GM12878 (cell line): ENCODE measurements at places on chromosomes 1 and 21. TPM values are rescaled to one million over a fixed set of nuclear protein-coding genes. Genes with fewer than 3 reads are reported as not detected.

- DNase-seq, result no peak
These were observed 1.6 kb upstream of the SH3D21 start for GRCh38 chr1:36304521-36304920.

- DNase-seq, result peak; percentile 19
These were observed 83.3 kb upstream of the PGBD5 start for GRCh38 chr1:230509281-230509977.

- DNase-seq, result no peak
These were observed 7.7 kb downstream of the NENF start for GRCh38 chr1:212440419-212440818.

DNA sequence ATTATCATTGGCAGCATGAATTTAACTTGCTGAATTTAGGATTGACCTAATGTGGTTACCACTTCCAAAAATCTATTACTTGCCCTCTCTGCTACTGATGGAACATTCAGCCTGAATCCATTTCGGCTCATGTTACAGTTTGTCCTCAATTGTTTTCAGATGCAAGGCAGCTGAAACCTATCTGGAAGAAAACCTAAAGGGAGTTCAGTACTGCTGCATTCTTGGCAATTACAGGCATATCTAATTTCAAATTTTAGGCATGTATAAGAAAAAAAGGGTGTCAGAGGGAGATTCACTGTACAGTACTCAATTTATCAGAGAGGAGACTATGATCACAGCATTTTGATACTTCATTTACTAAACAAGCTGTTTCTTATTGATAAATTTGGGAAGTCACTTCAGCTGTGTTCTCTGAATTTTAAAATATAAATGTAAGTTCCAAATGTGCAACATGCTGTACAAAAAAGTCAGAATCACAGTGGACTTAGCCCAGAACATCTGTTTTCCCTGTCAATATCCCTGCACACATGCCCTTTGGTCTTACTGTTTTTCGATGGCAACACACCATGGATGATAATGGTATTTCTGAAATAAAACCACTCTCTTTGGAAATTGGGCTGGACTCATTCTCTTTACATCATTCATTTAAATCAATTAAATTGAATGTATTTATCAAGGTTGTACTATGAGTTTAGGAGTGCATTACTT is 651.6 kb upstream of the ADGRL4 start:
- no peak for DNase-seq

- no peak for DNase-seq
These were observed 498.2 kb downstream of the PLPP3 start for GRCh38 chr1:56081173-56081572.

TP73 gene
- 49.6 and 54.2 TPM in 2 replicates for total RNA-seq

GJA8 gene
- total RNA-seq, result not detected in 2 replicates

GRCh38 chr1:213366141-213366831 is 315.2 kb downstream of the RPS6KC1 start:
- no peak for DNase-seq

GIPC2 gene
- 0.08 and 0.11 TPM in 2 replicates for total RNA-seq

DNA sequence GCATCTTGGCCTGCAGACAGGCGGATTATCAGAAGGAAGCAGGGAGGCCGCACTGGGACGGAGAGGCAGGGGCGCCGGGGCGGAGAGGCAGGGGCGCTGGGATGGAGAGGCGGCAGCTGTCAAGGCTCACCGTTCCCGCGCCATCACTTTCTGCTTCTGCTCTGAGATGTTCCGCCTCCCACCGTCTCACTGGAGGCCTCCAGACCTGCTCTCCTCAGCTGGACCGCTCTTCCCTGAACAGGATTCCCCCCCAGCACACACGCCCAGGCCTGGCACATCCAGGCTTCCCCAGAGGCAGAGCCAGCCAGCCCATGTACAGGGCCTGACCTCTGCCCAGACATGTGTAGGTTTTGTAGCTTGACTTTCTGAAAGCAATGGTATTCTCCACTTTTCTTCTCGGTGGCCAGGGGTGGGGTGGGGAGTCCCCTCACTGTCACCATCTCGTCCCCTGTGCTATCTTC is 84.1 kb downstream of the RIPK4 start:
- no peak for DNase-seq

GRCh38 chr1:37113285-37113997 is 79.1 kb upstream of the GRIK3 start:
- DNase-seq, result no peak

CCDC185 gene
- not detected in 2 replicates for total RNA-seq

DNA sequence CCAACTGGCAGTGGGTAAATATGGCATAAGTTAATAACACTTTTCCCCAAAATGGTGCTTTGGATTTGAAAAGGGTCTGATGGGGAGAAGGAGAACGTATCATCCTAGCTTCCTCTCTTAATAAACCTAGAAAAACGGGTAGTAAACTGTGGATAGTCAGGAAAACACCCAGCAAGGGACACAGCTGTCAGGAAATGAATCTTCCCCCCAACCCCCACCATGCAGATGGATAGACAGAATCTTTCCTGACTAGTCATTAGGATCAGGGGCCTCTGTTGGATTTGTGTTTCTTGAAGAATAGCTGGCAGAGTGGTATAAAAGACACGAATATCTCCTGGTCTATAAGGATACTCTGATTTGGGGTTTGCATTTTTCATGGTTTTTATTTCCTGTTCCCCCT is 22.5 kb upstream of the LAX1 start:
- no peak for DNase-seq

GRCh38 chr1:198519639-198520501 is 20.6 kb downstream of the ATP6V1G3 start:
- DNase-seq, result no peak

DNA sequence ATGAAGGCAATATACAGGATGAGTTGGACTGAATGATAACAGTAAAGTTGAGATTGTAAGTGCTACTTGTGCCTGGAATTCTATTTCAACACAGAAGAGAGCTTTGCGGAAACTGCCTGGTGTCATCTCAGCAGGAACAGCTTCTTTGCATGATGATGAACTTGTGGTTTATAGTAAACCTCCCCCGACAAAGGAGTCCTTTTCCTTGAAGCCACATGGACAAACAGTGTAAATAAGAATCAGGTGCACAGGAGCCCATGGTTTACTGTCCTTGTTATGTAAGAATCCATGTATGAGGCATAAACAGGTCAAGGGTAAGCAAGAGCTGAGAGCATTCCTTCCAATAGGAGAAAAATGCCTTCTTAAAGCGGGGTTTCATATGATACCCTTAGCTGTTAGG is 66.2 kb downstream of the PCNX2 start:
- DNase-seq, result no peak

- no peak for DNase-seq
These were observed 24.7 kb downstream of the STX6 start for GRCh38 chr1:180997843-180998504.

GRCh38 chr1:94048413-94049164 is 72.4 kb downstream of the ABCA4 start:
- DNase-seq, result no peak

PLPPR5 gene
- total RNA-seq, result not detected in 2 replicates

DNA sequence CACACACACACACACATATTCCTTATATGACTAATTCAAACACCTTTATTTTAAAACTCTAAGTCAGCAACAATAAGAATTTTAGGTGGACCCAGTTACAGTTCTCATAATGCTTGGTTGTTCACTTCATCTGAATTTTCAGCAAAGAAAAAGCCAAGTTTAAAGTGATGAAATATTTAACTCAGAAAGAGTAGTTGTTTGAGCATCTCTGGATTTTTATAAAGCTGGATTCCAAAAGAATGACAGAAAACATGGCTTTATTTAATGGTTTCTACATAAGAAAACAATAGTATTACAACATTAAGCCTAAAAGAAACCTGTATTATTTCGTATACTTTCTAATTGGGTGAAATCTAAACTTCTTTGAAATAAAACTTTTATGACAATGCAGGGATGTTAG is 54.2 kb upstream of the ADAMTS5 start:
- no peak for DNase-seq

GRCh38 chr1:225823811-225824261 is 13.9 kb downstream of the EPHX1 start:
- no peak for DNase-seq

LORICRIN gene
- not detected in 2 replicates for total RNA-seq

- no peak for DNase-seq
These were observed 43.9 kb downstream of the WNT9A start for GRCh38 chr1:227903614-227904501.

GRCh38 chr1:170680428-170680827 is 16.5 kb downstream of the PRRX1 start:
- no peak for DNase-seq

DNA sequence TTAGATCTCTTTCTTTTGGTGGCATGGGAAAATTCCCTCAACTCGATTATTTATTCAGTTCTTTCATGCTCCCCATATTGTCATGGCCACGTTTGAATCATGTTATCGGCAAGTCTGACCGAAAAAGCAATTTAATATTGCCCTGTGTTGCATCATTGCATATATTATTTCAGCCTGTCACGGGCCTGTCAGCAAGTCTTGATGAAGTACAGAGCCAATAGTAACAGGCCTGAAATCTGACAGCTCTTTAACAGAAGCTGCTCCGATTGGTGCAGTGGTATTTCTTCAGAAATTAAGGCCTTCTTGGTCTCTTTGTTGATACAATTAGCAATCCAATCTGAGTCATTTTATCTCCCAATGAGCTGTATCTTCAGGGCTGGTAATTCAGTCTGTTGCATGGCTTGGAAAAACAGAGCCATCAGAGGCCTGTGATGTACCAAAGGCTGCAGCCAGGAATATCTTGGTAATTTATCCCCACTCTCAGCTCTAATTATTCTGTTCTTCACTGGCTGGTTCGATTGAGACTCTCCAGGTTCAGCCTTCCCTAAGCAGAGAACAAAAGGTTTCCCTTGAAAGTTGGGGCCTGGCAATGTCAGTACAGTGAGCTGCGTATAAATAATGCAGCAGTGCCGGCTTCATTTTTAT is 149.5 kb downstream of the FGGY start:
- DNase-seq, result no peak

DNA sequence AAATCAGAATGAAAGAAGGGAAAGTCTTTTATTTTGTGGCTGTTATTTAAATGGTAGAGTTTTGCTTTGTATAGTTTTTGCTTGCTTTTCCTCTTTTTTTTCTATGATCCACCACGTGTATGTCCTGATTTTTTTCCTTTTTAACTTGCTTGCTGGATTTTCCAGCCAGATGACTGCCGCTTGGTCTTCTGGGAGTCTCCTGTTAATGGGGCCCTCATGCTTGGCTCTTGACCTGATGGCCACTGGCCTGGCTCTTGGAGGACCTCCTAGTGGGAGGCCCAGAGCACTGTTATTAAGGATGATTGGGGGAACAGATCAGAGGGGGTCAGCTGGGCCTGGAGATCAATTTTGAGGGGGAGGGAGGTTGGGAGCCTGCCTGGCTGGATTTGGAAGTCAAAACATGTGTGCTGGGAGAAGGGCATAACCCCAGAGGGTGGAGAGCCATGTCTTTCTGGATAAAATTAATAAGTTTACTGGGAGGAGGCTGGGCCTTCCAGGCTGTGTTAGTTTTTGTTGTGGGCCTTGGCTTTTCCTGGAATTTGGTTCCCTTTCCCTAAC is 1.2 kb downstream of the FGGY start:
- no peak for DNase-seq

KIFAP3 gene
- 18.0 and 20.0 TPM in 2 replicates for total RNA-seq

GJB3 gene
- not detected in 2 replicates for total RNA-seq

GRCh38 chr1:118323246-118323645 is 138.2 kb upstream of the SPAG17 start:
- no peak for DNase-seq

SYPL2 gene
- total RNA-seq, result 0.08 TPM in 1 of 2 replicates, not detected in the other
